ENCODE measurements at places on chromosomes 12 and 14.

GRCh38 chr12:4857472-4858291, 52.0 kb upstream of the KCNA1 start:
- peak; percentile 49 for DNase-seq
- peaks cover 21% of the 10 kb centered on the region for H3K4me1 ChIP-seq
- peaks cover 55% of the 10 kb centered on the region for H3K27me3 ChIP-seq
- no peak overlapping the region for H3K27ac ChIP-seq
- peaks cover 3% of the 10 kb centered on the region for H3K36me3 ChIP-seq

DNA sequence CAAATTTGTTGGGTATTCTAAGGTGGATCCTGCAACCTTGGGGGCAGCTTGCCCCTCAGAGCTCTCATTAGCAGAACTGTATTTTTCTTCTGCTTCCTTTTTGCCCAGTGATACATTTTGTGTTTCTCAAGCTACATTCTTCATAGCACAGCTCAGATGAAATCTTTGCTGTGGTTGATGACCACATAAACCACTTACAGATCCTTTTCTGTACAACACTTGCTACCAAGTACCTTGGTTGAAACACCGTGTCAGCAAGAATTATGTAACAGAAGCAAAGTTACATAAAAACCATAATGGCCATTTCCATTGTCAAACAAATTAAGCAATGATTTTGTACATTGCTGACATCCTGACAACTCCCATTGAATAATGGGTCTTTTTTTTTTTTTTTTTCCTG, 9.7 kb upstream of the PLBD1 start:
- H3K4me3 ChIP-seq = peak overlapping the region; percentile 14
- H3K4me1 ChIP-seq = peaks cover 24% of the 10 kb centered on the region
- DNase-seq = no peak
- H3K36me3 ChIP-seq = peaks cover 4% of the 10 kb centered on the region

- H3K27ac ChIP-seq = no peak overlapping the region
- no peaks in the 10 kb centered on the region for H3K27me3 ChIP-seq
- DNase-seq = no peak
- H3K36me3 ChIP-seq = peaks cover 10% of the 10 kb centered on the region
- H3K4me1 ChIP-seq = peaks cover 20% of the 10 kb centered on the region
Observed at GRCh38 chr14:91149462-91149861, 35.6 kb downstream of the DGLUCY start.

DNA sequence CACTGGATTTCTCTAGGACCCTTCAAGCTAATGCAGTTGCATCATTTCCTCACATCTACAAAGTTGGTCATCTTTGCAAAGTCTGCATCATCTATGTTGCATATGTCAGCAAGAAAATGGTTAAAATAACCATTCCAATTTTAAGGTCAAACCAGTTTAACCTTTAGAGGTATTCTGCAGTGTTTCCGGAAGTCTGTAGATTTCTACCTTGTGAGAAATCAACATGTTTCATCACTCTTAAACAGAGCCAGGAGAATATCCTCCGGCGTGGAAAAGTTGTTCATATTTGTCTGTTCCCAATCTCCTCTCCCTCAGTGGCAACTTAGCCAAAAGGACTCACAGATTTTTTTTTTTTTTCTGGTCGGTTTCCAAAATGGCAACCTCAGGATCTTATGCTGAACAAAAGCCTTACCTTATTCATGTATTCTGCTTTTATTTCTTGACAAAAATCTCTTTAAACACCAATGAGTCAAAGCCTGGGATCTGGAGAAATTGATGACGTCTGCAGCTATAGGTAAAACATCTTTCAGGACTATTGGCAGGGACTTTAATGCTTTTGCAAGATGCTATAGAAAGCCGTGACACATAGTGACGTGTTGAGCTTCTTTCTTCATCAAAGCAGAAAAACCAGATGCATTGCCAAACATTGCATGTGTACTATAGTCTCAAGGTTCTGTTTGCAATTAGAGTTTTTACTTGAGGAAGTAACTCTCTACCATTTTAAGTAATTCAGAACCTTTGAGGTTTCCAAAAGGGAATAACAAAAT, 16.0 kb upstream of the CDK17 start:
- H3K27me3 ChIP-seq = no peaks in the 10 kb centered on the region
- H3K36me3 ChIP-seq = no peaks in the 10 kb centered on the region
- H3K4me3 ChIP-seq = no peak overlapping the region
- H3K27ac ChIP-seq = no peak overlapping the region
